ENCODE measurements at places on chromosomes 1 and 21. TPM values are rescaled to one million over a fixed set of nuclear protein-coding genes. Genes with fewer than 3 reads are reported as not detected.

FCGR3B gene
- total RNA-seq: 14.3 TPM

S100A2 gene
- not detected for total RNA-seq

PDZK1 gene
- 74.7 TPM for total RNA-seq

TRIM63 gene
- total RNA-seq: 0.18 TPM

HSPA13 gene
- 7.2 TPM for total RNA-seq

S1PR1 gene
- 9.4 TPM for total RNA-seq

CDC14A gene
- total RNA-seq: 2.4 TPM

TMEM81 gene
- total RNA-seq: 2.5 TPM

HES3 gene
- total RNA-seq: not detected

ALX3 gene
- total RNA-seq: not detected

CNR2 gene
- total RNA-seq: 0.05 TPM

TRNAU1AP gene
- 5.2 TPM for total RNA-seq

RIIAD1 gene
- not detected for total RNA-seq

KCNE1 gene
- total RNA-seq: 5.4 TPM

SPRR1A gene
- not detected for total RNA-seq

LCE2C gene
- not detected for total RNA-seq

DSTYK gene
- total RNA-seq: 2.9 TPM
